ENCODE measurements at places on chromosomes 3 and 15. TPM values are rescaled to one million over a fixed set of nuclear protein-coding genes. Genes with fewer than 3 reads are reported as not detected.

The SERINC4 gene
- 0.17 TPM for total RNA-seq

DNA sequence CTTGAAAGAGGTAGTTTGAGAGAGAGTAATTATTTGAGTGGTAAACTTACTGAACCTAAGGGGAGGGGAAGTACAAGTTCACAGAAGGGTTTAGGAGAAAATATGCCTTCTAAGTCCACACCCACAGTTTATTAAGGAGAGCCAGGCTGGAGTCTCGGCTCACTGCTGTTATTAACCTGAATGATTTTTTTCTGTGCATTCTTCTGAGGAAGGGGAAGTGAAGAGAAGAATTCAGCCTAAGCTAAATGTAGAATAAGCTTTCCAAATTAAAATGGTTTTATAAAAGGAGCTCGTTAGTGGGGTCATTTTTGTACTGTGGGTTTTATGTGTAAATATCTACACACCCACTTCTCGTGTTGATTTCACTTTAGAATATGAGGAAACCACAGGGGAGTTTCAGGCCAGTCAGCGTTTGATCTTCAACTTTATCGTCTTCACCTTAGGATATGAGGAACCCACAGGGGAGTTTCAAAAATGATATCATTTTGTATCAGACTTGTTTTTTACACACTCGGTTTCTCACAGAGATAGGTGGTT lies 1.5 kb downstream of the WHAMM start:
- H3K27ac ChIP-seq, result peak overlapping the region; percentile 94
- peaks cover 24% of the 10 kb centered on the region for H3K36me3 ChIP-seq
- DNase-seq, result no peak
- peaks cover 22% of the 10 kb centered on the region for H3K4me1 ChIP-seq
- no peaks in the 10 kb centered on the region for H3K27me3 ChIP-seq
- H3K4me3 ChIP-seq, result peak overlapping the region; percentile 91

GRCh38 chr15:89489376-89489775 lies 7.0 kb downstream of the RHCG start:
- H3K27ac ChIP-seq, result no peak overlapping the region
- no peak overlapping the region for H3K4me3 ChIP-seq
- peak; percentile 8 for DNase-seq
- H3K27me3 ChIP-seq, result peaks cover 34% of the 10 kb centered on the region

DNA sequence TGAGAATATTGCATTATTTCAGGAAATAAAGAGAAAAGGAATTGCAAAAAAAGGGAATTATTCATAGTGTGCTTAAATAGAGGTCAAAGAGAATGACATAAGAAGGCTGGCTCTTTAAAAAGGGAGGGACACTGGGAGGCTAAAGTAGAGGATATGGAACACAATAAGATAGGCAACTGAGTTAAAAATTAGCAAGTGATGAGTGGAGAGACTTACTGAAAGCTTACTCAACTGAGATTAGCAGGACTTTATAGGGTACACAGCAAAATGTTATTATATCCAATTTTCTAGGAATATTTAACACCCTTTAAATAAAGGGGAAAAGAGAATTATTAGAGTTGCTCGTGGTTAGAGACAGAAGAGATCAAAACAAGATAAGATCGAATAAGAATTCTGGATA lies 375.2 kb downstream of the LSAMP start:
- no peaks in the 10 kb centered on the region for H3K27me3 ChIP-seq
- H3K27ac ChIP-seq, result no peak overlapping the region
- H3K4me1 ChIP-seq, result no peaks in the 10 kb centered on the region
- DNase-seq, result no peak
- no peak overlapping the region for H3K4me3 ChIP-seq

GRCh38 chr15:66484539-66485112 lies 12.9 kb downstream of the SNAPC5 start:
- H3K36me3 ChIP-seq, result peaks cover 37% of the 10 kb centered on the region
- H3K27ac ChIP-seq, result no peak overlapping the region
- no peak overlapping the region for H3K4me3 ChIP-seq
- DNase-seq, result no peak
- H3K27me3 ChIP-seq, result no peaks in the 10 kb centered on the region
- H3K4me1 ChIP-seq, result peaks cover 1% of the 10 kb centered on the region

DNA sequence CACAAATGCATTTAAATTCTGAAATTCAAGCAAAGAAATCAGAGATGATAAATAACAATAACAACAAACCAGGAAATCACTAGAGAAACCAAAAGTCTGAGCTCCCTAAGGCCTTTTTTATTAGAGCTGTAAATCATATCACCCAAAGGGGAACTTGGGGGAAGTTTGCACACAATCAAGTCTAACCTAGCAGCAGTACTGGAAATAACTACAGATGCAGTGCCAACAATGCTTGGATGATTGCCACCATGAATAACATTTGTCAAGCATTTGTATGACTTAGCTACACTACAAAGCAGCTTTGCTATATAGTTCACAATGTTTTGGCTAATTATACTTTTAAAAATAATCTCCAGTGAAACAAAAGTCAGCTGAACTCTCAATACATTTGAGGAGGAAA lies 27.8 kb downstream of the SHQ1 start:
- H3K4me1 ChIP-seq, result peaks cover 10% of the 10 kb centered on the region
- no peak overlapping the region for H3K4me3 ChIP-seq
- DNase-seq, result no peak
- no peaks in the 10 kb centered on the region for H3K27me3 ChIP-seq

DNA sequence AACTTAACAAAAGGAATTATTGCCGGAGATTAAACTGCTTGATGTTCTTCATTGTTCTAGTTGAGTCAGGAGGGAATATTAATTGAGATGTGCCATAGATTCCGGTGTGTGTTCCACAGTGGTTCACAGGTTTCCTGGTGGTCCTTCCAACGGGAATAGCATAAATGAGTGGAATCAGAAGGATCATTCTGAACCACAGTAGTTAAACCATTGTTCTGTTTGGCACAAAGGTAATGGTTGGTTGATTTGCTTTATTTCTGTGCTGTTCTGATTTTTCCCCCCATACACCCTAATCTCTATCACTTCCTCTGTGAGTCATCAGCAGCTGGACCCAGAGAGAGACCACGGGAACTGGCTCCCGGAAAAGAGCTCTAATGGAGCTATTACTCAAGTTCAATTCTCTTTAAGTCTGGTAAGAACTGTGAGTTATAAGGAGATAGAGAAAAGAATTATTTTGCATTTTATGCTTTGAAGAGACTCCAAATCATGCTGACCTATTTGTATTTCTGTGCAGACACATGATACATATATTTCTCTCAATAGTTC lies 627.2 kb downstream of the ZIC1 start:
- H3K4me3 ChIP-seq, result no peak overlapping the region
- no peak for DNase-seq
- H3K27me3 ChIP-seq, result no peaks in the 10 kb centered on the region
- no peak overlapping the region for H3K27ac ChIP-seq

DNA sequence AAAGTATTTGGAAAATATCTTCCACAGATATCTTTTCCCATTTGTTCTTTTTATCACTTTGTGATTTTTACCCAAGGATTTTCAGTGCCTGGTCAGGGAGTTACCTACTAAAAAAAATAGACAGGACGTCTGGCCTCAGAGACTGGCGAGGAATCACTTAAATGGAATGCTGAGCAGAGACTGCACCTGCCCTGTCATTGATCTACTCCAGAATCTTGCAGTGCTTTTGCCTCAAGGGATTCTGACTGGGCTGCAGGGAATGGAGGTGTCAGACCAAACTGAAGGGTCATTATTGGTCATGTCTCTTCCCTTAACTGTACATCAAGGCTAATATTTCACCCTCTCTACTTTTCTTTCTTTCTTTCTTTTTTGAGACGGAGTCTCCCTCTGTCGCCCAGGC lies 12.1 kb upstream of the RYR3 start:
- H3K36me3 ChIP-seq, result no peaks in the 10 kb centered on the region
- peaks cover 2% of the 10 kb centered on the region for H3K27me3 ChIP-seq
- no peak for DNase-seq
- no peaks in the 10 kb centered on the region for H3K4me1 ChIP-seq

DNA sequence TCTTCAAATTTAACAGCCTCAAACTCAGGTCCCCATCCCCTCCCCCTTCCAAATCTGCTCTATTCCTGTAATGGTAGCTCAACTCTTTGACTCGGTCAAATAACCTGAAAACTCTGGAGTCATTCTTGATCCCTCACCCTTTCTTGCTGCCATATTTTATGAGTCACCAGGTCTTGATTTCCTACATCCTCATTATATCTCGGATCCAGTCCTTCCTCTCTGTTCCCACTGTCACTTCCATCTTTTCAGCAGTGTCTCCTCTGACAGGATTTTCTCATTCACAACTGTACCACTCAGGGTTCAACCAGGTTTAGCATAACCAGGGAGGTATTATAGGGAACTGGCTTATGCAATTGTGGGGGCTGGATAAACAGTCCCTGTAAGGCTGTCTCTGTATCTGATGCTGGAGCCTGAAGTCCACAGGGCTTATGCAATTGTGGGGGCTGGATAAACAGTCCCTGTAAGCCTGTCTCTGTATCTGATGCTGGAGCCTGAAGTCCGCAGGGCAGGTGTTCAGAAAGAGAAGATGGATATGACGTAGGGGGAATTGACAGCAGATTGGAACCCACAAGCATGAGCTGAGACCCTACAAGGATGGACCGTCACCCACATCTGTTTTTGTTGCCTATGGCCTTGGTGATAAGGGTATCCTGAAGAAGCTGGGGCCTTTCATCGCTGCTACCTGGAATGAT lies 9.1 kb upstream of the FETUB start:
- H3K4me1 ChIP-seq, result no peaks in the 10 kb centered on the region
- H3K36me3 ChIP-seq, result no peaks in the 10 kb centered on the region

DNA sequence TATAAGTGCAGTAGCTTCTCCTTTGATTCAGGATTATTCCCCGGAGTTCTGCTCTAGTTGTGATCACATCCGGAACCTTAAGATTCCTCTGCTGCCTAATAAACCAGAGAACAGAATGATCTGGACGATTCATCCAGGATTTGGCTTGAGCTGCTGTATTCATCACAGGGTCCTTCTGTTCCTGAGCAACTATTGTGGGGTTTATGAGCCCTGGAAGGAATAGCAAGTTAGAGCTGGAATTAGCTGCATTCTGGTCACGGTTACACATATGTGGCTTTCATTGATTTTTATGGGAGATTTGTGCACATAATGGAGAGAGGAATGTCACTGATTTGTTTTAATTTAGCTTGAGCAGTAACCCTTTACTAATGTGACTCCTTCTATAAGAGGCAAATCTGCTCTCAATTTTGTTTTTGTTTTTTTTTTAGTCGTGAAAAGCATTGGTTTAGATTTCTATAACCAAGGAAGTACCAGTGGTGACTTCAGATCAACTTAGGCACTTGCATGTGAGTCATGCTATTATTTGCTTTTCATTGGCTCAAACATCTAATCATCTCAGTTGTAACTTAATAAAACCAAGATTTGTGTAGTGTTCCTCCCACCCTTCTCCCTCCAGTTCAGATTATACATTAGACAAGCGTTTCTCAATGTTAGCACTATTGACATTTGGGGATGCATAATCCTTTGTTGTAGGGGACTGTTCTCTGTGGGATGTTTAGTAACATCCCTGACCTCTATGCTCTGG lies 148.5 kb downstream of the OTOL1 start:
- H3K27ac ChIP-seq, result no peak overlapping the region
- no peak overlapping the region for H3K4me3 ChIP-seq
- no peaks in the 10 kb centered on the region for H3K36me3 ChIP-seq
- no peaks in the 10 kb centered on the region for H3K27me3 ChIP-seq
- DNase-seq, result no peak

DNA sequence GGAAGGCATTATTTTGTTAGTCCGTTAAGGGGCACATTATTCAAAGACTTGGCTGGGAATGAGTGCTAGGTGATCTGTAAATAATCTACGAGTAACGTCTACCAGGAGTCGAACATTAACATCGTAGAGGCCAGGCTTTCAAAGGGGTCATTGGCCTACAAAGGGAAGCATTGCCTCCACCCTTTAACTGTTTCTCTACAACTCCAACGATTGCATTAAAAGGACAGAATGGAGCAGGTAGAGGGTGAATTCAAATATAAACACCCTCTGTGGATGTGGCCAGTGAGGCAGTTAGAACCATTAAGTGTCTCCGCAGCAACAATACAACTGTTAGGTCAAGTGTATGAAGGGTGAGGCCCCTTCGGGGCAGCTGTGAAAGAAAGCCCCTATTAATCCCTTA lies 126.0 kb upstream of the LMOD3 start:
- H3K36me3 ChIP-seq, result no peaks in the 10 kb centered on the region
- DNase-seq, result no peak
- H3K27ac ChIP-seq, result no peak overlapping the region
- peaks cover 3% of the 10 kb centered on the region for H3K4me1 ChIP-seq
- H3K4me3 ChIP-seq, result no peak overlapping the region

- no peaks in the 10 kb centered on the region for H3K4me1 ChIP-seq
- DNase-seq, result no peak
- no peak overlapping the region for H3K4me3 ChIP-seq
- H3K27ac ChIP-seq, result no peak overlapping the region
- H3K36me3 ChIP-seq, result no peaks in the 10 kb centered on the region
- H3K27me3 ChIP-seq, result peaks cover 5% of the 10 kb centered on the region
Observed at GRCh38 chr3:13159890-13160289, 86.7 kb upstream of the IQSEC1 start.

DNA sequence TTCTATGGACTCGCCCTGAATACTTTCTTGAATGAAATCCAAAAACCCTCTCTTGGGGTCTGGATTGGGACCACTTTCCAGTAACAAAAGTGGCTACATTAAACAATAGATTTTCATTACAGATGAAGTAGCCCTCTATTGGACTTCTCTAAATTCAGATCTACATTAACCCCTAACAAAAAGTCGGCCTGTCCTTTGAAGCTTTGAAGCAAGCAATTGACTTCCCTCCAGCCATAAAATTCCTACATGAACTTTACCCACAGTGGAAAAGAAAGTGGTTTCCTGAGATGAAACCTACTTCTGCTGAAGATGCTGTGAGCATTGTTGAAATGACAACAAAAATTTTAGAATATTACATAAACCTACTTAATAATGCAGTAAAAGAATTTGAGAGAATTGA lies 967.1 kb upstream of the ROBO1 start:
- no peaks in the 10 kb centered on the region for H3K27me3 ChIP-seq
- H3K27ac ChIP-seq, result no peak overlapping the region
- no peak overlapping the region for H3K4me3 ChIP-seq
- DNase-seq, result no peak
- H3K4me1 ChIP-seq, result no peaks in the 10 kb centered on the region

DNA sequence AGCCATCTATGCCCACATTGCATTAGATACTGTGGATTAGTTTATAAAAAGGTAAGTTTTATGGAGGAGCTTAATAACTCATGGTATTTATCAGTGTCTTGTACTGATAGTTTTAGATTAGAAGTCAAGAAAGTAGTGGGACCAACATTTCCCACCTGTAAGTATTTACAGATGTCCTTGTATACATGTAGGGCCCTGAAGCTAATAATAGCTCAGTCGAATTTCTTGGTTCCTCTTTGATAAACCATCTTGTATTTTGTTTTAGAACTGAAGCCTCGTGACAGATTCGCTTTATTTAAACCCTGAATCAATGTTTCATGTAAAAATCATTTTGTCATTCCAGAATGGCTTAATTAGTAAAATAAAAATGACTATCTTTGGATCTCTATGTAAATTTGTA lies 73.4 kb downstream of the CRYBG3 start:
- no peaks in the 10 kb centered on the region for H3K27me3 ChIP-seq
- H3K36me3 ChIP-seq, result peaks cover 2% of the 10 kb centered on the region
- H3K27ac ChIP-seq, result no peak overlapping the region
